Activated gamma-delta T cell treated with Interleukin-2 at 50 U/mL for 16 hours (primary cell): ENCODE measurements at places on chromosomes 16 and 17.

DNA sequence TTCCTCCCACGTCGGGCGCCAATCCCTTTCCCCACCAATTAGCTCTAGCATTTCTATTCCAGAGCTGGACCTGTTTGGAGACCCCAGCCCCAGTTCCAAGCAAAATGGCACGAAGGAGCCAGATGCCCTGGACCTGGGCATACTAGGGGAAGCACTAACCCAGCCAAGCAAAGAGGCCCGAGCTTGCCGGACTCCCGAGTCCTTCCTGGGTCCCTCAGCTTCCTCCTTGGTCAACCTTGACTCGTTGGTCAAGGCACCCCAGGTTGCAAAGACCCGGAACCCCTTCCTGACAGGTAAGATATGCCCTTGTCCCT is 5.6 kb upstream of the SPATA20 start:
- DNase-seq, result no peak

DNA sequence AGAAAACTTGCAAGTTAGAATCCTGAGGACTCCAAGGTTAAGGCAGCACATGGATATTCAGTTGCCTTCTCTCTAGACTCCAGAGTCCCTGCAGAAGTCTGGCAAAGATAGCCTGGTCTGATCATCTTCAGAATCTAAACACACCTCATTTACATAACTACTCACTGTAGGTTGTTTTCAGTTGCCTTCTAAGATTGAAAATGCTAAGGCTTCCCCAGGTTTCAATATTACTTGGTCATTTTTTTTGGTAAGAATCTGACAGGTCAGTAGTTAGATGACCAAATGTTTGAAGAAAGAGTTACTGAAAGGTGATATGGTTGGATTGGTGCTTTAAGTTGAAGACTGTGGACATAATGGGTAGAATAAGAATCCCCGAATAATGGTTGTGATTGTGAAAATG is 205.4 kb upstream of the KCNJ16 start:
- no peak for DNase-seq

DNA sequence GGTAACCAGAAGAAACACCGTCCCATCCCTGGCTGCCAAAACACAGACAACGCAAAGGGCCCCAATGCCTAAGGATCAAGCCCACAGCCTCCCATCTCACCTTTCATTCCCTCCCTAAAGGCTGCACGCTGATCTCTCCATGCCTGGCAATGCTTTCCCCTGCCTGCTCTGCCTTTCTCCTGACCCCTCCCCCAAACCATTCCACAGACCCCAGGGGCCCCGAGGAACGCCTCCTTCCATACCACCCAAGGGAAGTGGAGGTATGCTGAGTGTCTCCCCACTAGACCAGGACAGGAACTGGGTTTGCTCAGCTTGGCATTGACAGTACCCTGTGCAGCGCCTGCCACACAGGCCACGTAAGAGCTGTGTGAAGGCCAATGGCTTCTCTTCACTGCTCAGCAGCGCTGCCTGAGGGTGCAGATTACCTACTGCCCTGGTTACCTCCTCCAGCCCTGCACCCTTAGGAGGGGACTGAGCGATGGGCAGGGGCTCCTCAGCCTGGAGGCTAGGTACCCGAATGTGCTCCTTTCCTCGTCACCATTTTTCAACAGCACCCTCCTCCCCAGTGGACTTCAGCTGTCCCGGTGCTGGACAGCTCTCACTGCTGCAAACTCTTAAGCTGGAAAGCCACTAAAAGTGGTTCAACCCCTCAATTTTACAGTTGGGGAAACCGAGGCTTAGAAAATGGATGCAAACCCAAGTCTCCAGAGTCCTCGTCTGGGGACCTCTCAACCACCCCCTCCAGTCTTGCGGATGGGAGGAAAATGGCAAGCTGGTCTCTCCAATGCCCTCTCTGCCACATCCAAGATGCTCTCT is 45.0 kb downstream of the SRCIN1 start:
- no peak for DNase-seq

DNA sequence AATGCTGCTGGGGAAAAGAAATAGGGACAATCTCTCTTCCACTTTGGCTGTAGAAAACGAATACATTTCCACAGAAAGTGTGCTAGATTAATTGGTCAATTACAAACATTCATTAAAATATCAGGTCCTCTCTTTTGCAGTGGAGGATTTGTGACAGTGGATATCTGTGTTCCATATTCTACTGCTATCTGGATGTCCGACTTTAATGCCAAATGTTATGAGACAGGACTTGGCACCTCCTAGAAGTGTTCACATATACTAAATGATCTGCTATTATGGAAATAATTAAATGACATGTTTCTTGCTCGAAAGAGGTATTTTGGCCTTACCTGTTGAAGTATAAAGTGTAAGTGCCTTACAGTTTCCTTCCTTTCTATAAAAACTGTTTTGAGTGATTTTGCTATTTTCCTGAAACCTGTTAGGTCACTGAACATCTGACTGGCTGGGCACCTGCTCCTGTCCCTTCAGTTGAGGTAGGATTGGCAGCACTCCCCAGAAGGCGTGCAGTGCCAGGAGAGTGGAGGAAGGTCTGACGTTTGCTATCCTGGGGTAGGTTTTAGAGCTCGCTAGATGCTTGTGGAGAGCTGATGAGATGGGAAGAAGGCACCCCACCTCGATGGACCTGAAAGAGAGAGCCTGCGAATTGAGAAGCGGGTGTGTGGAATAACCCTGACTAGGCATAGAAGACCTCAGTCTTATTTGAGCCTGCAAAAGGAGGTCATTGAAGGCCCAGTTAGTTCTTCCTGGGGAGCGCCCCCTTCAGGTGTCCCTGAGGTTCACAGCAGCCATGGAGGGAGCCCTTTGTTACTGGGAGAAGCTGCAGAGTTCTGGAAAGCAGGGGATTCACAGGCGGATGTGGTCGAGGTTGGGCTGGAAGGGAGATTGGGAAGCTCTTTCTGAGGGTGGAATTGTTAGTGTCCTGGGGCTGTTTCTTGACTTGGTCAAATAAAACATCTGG is 159.4 kb upstream of the ZNF267 start:
- no peak for DNase-seq

DNA sequence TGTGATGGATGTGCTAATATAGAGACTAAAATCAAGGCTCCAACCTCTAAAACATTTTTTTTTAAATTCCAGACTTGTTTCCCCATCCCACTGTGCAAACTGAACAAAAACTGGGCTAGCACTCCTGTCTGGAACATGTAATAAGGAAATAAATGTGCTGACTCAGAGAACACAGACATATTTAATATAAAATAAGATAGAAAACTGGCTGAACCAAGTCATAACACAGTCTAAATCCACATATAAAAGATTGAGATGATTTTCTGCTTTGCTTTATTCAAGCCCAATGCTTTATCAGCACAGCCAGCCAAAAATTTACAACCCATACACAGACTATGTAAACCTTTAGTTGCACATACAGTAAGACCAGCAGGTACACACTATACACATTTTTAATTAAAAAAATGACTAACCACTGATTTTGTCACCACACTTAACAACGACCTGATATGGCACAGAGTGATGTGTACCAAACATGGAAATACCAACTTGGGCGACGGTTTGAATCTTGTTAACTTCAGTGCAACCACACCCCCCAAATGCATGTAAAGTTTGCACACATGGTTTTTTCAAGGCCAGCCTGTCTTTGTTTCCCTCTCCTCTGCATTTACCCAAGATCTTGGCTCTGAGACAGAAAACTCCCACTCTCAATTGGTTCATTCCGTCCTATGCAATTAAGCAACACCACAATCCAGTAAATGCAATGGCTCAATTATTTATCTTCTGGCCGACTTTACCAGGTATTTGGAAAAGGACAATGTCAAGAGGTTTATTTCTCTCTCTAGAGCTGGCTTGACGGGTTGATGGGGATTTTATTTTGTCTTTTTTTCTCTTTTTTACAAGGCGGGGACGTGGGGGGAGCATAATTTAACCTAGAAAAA is 1.2 kb downstream of the STAT3 start:
- no peak for DNase-seq

DNA sequence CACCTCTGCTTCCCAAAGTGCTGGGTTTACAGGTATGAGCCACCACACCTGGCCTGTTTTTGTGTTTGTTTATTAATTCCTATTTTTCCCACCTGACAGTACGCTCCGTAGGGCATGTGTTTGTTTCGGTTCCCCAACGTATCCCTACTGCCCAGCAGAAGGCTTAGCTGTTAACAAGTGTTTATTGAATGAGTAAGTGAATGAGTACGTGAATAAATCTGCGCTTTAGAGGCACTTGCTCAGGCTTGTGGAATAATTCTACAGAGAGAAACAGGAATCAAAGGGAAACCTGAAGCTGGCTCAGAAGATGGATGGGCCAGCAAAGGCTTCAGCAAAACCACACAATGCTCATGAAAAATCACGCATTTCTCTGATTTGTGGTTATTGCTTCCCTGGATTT is 647.9 kb downstream of the MAF start:
- DNase-seq, result no peak

- DNase-seq, result no peak
Measured at GRCh38 chr16:49581630-49582298, 208.2 kb downstream of the C16orf78 start.

- DNase-seq, result no peak
Measured at GRCh38 chr16:85202631-85203461, 90.6 kb upstream of the CIBAR2 start.

- DNase-seq, result no peak
Measured at GRCh38 chr16:11639925-11640899, 28.0 kb upstream of the SNN start.

DNA sequence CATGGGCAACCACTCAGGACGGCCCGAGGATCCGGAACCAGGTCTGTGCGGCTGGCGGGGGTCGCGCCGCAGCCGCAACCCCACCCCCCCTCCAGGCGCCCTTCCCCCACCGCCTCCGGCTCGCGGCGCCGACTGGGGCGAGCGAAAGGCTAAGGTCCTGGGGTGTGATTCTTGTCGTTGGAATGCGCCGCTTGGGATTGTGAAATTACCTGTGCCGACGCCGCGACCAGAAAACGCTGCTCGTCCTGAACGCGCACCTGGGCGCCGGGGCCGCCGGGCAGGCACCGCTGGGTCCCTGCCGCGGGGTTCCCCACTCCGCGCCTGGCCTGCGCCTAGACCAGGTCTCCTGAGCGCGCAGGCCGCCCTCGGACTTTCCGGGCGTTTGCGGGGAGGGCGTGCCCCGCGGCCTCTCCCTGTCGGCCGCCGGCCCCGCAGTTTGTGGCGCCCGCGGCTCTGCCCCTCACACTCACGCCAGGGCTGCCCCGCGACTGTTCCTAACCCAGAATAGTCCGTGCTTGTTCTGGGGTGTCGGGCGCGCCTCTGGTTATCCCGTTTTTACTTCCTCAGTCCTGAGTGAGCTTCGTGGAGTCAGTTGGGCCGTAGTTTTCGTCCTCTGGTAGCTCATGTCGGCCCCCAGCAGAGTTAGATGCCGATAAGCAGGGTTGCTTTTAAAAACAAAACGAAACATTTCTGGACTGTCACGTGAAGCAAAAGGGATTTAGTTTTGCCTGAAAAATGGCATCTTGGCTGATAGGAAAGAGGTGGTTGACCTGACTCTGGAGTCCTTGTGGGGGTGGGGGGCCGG is 147.2 kb downstream of the SPECC1 start:
- DNase-seq, result no peak

DNA sequence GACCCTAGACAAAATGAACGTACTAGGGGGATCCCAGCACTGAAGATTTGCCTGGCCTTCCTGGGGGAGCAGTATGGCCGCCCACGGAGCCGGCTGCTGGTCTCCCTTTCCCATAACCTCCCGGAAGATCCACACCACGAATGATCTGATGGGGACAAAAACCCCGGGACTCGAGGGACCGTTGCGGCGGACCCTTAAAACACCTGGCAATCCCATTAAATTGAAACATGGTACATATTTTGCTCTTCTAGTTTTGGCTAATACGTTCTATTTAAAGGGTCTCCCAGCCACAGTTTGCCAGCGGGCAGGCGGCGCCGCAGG is 45.2 kb upstream of the LCMT1 start:
- no peak for DNase-seq

DNA sequence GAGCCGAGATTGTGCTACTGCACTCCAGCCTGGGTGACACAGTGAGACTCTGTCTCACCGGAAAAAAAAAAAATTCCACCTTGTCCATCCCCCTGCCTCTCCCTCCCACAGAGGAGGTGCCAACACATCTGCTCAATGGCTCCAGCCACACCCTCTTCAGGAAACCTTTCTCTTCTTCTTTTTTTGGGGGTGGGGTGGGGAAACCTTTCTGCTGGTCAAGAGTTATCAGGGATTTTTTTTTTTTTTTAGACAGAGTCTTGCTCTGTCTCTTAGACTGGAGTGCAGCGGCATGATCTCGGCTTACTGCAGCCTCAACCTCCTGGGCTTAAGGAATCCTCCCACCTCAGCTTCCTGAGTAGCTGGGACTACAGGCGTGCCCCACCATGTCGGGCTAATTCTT is 18.7 kb downstream of the TNS4 start:
- no peak for DNase-seq

- DNase-seq, result no peak
Measured at GRCh38 chr16:22912654-22913053, 98.7 kb downstream of the HS3ST2 start.

GRCh38 chr16:66871840-66872239 is 8.5 kb upstream of the PDP2 start:
- DNase-seq, result no peak

GRCh38 chr17:47685556-47686275 is 8.2 kb upstream of the TBKBP1 start:
- DNase-seq, result no peak

DNA sequence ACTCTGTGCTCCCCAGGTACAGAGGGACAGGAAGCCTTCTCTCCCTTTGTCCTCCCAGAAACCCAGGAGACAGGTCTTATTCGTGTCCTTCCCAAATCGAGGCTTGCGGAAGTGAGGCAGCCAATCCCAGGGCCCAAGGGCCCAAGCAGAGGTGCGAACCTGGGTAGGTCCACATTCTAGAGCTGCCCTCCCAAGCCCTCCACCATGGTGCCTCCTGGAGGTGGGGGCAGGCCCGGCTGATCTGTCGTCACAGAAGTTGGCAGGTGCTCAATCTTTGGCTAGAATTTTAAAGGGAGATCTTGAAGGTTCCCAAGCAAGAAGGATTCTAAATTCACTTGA is 21.5 kb downstream of the MRC2 start:
- no peak for DNase-seq

- no peak for DNase-seq
Measured at GRCh38 chr16:65964752-65965151, 401.7 kb upstream of the CDH5 start.

DNA sequence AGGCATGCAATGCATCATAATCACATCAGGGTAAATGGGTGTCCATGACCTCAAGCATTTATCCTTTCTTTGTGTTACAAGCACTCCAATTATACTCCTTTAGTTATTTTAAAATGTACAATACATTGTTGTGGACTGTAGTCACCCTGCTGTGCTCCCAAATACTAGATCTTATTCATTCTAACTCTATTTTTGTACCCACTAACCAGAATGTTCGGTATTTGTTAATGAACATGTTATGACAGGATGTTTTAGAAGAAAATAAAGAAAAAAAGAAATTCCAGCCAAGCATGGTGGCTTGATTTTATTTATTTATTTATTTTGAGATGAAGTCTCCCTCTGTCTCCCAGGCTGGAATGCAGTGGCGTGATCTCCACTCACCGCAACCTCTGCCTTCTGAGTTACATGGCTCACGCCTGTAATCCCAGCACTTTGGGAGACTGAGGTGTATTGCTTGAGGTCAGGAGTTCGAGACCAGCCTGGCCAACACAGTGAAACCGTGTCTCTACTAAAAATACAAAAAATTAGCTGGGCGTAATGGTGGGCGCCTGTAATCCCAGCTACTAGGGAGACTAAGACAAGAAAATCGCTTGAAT is 1.8 kb upstream of the NDE1 start:
- DNase-seq, result no peak
